Activated T-cell treated with anti-CD3 and anti-CD28 coated beads for 4 hours (primary cell): ENCODE measurements at places on chromosomes 2 and 18.
A peak's percentile ranks its signal among the peaks of the same experiment; 100 is the strongest.

DNA sequence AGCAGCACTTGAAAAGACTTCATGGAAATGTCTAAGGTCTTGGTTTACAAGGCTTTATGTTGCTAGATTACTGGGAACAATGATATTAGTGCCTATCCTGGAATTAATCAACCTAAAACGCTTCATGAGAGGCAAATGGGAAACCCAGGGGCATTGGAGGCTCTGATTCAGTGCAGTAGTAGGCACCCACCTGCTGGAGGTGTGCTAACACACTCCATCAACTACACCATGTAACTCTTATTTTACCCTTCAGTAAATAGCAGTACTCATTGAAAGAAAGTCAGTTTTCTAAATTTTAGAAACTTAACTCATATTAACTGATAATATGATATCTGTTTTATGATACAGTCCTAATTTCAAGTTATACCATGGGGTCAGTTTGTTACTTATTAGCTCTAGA, 17.4 kb upstream of the HNRNPA3 start:
- no peak for DNase-seq

DNA sequence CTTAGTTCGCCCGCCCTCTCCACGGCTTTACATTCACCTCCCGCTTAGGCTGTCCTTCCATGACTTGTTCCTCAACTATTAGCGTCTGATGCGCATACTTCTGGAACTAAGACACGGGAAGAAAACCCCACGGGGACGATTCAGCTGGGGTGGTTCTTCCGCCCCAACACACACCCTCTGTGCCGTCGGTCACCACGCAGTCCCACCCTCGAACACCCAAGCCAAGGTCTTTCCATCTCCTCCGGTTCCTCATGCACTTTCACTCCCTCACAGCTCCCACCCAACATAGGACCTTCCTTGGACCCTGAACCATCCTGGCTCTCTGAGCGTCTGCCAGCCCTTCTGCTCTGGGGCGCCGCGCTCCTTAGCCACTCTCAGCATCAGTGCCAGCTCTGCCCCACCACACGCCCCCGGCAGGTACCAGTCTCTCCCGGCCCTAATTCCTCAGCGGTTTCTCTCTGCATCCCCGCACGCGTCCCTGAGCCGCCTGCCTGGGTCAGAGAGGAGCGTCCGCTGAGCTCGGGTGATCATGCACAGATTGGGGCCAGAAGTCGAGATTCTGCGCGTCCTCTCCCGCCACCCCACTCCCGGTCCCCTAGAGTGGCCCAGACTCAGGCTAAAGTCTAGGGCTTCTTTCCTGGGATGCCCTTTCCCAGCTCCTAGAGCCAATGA, 522 bp upstream of the SRD5A2 start:
- no peak for DNase-seq

GRCh38 chr2:237182422-237183123, 96.9 kb downstream of the COPS8 start:
- no peak for DNase-seq

DNA sequence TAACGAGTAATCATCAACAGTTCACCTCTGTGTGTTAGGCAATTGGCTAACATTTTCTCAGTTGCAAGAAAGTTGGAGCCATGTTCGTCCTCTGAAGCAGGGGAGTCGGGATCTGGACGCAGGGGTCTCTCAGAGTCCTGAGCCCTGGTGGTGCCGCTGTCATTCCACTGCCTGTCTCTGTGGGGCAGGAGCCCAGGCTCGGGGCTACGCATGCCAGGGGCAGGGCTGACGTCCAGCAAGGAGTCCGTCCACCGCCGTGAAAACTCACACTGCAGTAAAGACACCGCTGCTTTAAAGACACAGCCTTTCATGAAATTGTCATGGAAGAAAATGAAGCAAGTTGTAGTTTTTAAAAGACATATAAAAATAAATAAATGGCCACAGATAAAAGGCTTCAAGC, 571.1 kb upstream of the SOX11 start:
- no peak for DNase-seq

- no peak for DNase-seq
Measured at GRCh38 chr2:160731856-160732255, 238.2 kb upstream of the RBMS1 start.

GRCh38 chr2:237059155-237059875, 26.4 kb upstream of the COPS8 start:
- DNase-seq: no peak

DNA sequence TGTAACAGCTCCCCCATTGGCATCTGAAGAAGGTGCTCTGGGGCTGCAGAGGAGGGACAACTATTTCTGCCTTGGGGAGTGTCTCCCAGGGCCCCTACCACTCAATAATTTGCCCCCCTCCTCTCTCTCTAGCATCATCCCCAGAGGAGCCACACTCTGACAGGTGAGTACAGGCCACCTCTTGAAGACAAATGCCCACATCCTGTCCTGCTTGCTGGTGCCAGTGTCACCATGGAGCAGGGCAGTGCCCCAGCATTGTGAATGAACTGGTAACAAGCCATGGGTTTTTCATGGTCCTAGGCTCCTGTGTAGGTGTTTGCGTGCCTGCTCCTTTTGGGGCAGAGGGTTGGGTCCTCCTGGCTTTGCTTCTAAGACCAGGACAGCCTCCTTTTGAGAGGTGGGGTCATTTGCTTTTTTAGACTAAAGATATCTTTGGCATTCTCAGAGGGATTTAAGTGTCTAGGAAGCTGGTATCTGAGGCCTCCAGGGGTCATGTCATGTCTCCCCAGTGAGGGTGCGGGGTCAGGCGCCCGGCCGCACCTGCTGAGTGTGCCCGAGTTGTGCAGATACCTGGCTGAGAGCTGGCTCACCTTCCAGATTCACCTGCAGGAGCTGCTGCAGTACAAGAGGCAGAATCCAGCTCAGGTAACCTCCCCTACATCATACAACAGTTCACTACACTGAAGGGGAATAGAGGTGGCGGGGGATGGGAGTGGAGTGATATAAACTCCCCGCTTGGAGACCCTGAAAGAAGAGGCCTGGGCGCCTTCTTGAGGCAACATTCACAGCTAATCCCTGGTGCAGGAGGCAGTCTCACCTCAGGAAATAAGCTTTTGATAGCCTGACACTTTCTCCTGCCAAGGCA, 1.8 kb downstream of the RETREG2 start:
- no peak for DNase-seq

DNA sequence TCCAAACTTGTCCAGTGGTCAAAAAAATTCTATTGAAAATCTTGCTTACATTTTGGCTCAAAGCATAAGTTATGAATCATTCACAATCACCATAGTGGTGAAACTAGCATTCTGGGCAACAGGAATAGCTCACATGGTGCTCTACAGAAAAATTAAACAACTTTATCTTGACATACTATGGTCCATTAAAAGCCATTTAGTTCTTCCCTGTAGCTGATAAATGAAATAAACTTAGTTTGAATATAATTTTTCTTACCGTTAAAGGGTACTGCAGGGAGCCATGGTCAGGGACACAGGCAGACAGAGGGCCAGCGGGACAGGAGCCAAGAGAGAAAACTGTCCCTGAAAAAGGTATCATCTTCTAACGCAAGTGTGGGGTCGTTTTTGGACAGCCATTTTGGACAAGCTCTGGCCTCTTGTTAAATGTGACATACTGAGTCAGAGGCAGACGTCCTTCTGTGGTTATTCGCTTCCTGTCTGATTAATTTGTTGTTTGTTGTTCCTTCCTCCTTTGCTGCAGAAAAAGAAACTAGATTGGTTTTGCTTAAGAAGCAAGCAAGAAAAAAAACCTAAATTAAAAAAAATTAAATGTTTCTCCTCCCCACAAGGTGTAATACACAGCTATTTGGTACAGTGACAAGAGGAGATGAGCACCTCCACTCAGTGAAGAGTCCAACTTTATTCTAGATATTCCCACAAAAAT, at the start of gene WIPF1:
Gene WIPF1 (minus strand): TSS at position 460 of the 703 bp plus-strand sequence. CDS start 12,231 bp downstream, outside the sequence.
- DNase-seq: peak; percentile 25

DNA sequence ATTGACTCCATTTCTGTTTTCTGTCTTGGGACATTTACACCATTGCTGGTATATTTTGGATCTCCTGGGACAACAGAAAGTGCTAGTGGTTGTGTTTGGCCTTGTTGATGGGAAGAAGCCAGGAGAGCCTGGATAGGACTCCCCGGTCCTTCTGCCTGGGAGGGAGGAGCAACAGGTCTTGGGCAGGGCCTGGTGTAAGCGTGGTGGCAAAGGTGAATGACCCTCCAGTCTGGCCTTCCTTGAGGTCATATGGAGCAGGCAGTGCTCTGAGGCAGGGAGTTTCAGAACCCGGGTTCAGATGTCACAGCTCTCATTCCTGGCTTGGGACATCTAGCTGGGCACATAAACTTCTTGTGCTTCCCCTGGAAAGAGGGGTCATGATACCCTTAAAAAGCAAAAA, 56.0 kb upstream of the RBM44 start:
- DNase-seq: no peak

- no peak for DNase-seq
Measured at GRCh38 chr2:149422337-149422990, 92.1 kb downstream of the LYPD6 start.

DNA sequence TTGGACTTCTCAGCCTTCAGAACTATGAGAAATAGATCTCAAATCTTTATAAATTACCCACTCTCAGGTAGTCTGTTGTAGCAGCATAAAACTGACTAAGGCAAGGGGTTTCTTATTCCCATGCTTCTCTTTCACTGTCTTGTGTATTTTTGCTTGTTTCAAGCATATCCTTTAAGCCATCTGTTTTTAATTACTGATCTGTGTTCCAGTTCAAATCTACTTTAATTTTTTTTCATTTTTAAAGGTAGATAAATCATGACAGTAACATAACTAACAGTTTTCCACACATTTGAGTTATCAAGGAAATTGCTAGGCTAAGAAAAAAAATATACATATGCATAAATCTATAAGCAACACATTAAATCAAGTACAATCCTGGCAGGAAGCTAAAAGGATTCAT, 317.9 kb upstream of the TNP1 start:
- no peak for DNase-seq

DNA sequence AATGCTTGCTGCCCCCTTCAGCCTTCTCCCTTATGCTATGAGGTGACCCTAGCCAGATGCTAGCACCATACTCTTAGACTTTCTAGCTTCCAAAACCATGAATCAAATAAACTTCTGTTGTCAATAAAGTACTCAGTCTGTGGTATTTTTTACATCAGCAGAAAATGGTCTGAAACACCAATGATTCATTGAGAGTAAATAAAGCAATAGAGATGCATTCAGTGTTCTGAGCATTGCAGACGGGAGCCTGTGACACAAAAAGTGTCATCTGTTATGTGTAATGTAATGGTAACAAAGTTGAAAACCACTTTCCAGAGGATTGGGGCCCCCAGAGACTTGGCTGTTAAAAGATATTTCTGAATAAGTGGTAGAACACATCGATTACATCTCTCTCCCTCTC, 758.0 kb upstream of the NRXN1 start:
- no peak for DNase-seq

- DNase-seq: no peak
Measured at GRCh38 chr2:207048416-207048815, 109.1 kb downstream of the CPO start.

- no peak for DNase-seq
Measured at GRCh38 chr2:218501665-218502064, 66.5 kb downstream of the USP37 start.

- no peak for DNase-seq
Measured at GRCh38 chr2:152858594-152859265, 140.3 kb downstream of the ARL6IP6 start.

GRCh38 chr18:75530566-75531211, 103.2 kb upstream of the SMIM21 start:
- DNase-seq: no peak

DNA sequence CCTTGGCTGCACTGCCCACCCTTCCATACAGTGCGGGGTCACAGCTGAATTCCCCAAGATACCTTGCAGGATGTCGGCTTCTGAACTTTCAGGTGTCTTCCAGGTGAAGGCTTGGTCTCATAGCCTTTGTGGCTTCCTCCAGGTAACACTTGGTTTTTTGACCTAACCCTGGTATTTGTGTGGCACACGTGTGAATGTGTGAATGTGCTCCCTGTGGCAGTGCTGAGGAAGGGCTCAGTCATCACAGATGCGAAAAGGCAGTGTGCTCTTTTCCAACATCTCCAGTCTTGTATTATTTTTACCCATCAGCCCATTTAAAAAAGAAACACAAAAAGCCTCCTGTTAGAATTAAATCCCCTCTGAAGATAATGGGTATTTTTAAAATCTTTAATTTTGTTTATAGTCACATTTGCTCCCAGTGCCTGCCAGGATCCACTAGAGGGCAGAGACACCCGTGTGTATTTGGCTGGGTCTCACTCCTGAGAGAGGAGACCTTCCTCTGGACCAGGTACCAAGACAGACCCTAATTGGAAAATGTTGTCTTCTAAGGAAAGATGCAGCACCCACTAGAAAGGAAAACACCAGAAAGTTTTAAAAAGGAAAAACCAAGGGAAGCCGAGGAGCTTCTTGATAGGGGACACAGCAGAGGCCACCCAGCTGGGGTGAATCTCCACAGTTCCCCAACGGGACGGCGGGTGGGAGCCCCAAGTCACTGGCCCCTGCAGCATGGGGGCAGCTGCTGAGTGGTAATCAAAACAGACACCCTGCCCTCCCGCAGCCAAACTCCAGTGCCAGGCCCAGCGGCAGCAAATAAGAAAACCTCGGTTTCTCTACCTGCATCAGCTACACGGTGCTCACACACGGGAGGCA, 27.7 kb downstream of the FAM110C start:
- no peak for DNase-seq

DNA sequence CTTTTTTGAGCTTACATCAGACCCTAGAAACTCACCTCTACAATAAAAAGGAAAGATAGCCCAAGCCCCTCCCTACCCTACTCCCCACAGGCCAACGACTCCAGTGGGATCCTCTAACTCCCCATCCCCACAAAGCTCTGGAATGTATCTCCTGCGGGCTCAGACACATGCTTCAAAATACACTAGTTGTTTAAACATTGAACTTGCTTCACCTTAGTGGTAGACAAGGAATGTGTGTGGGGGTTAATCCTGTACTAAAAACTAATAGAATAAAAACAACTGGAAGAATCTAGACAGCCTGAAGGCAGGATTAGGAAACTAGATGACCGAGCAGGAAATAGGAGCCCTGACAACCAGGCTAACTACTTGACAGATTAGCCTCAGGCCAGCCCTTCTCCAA, 211.5 kb downstream of the SUCLG1 start:
- no peak for DNase-seq

DNA sequence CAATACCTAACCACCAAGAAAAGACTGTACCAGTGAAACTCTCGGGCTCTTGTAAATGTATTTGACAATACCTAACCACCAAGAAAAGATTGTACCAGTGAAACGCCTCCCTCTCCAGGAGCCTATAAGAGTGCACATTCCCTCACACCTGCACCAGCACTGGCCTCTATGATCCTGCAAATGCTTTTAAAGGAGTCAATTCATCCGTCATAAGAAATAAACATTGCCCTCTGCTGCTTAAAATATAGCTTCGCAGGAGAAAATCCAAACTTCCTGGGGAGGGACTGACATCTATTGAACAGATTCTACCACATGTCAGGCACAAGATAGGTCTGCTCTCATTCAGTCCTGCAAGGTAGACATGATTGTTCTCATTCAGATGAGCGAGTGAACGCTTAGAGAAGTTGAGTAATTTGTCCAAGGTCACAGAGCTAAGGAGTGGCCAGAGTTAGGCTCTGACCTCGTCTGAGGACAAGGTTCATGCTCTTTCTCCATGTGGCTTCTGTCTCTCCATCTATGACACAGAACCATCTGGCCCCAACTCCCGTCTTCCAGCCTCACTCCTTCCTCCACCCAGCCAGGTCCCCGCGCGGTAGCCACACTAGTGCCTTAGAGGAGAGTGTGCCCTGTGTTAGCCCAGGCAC, 38.7 kb downstream of the MCFD2 start:
- no peak for DNase-seq

GRCh38 chr18:58058720-58059119, 14.7 kb downstream of the NEDD4L start:
- DNase-seq: no peak
